ENCODE measurements at places on chromosomes 16 and 17. TPM values are rescaled to one million over a fixed set of nuclear protein-coding genes. Genes with fewer than 3 reads are reported as not detected.

Gene PLXDC1
- total RNA-seq: 9.8 TPM

Gene CCL4L2
- 2.4 TPM for total RNA-seq

Gene CNGB1
- 1.2 TPM for total RNA-seq

Gene RPRML
- total RNA-seq: 2.0 TPM

Gene PDE6G
- total RNA-seq: not detected

Gene C17orf67
- total RNA-seq: 2.0 TPM

Gene DNAI2
- total RNA-seq: not detected

Gene GP1BA
- total RNA-seq: not detected

Gene RAB26
- 4.1 TPM for total RNA-seq

Gene SLC16A11
- not detected for total RNA-seq

Gene PRSS22
- not detected for total RNA-seq

Gene TMIGD1
- total RNA-seq: not detected

Gene TEKT5
- total RNA-seq: 1.6 TPM

Gene PPP1R1B
- total RNA-seq: 27.3 TPM

Gene KRT33A
- total RNA-seq: not detected

Gene PLK1
- total RNA-seq: 1.6 TPM

Gene SKAP1
- total RNA-seq: 0.41 TPM

Gene UBTF
- total RNA-seq: 69.3 TPM

Gene CDRT15
- total RNA-seq: not detected

Gene ABCC3
- total RNA-seq: not detected

Gene TEFM
- total RNA-seq: 13.0 TPM

Gene CCDC144A
- total RNA-seq: 48.5 TPM

Gene SULT1A4
- total RNA-seq: 3.3 TPM

Gene EPOP
- total RNA-seq: 0.82 TPM

Gene MYH1
- total RNA-seq: not detected

Gene SEZ6L2
- 43.2 TPM for total RNA-seq

Gene OTOP2
- total RNA-seq: not detected

Gene ST3GAL2
- total RNA-seq: 26.9 TPM

Gene GPR179
- total RNA-seq: 1.2 TPM

Gene CHRNE
- total RNA-seq: 0.82 TPM

Gene ADAD2
- total RNA-seq: not detected

Gene PLLP
- 1.6 TPM for total RNA-seq
